ENCODE measurements at places on chromosomes 1 and 21.

DNA sequence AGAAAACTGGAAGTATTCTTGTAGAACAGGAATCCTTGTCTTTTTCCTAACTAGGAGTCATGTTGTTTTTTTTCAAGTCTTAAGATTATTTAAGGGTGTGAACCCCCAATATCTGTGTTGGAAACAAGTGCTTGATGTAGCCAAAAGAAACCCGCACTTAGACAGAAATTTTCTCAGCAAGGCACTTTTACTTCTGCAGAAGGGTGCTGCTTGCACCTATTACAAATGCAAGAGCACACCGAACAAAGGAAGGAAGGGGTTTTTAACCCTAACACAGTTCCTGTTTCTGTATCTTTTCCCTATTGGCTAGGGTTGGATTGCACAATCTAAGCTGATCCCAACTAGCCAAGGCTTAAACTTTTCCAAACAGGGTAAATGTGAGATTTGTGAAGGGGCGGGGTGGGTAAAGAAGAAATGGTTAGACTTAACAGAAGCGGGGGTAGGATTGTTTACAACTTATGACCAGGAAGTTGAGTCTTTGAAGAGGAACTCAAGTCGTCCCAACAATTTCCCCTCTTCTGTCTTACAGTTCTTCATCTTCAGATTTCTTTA lies 75.1 kb downstream of the ZFYVE9 start:
- DNase-seq, result no peak

- no peak for DNase-seq
Observed at GRCh38 chr1:32275424-32275823, 16.5 kb upstream of the HDAC1 start.

- DNase-seq, result no peak
Observed at GRCh38 chr1:18479454-18479853, 1.3 kb upstream of the KLHDC7A start.

GRCh38 chr1:88741413-88741812 lies 57.3 kb downstream of the PKN2 start:
- no peak for DNase-seq

- no peak for DNase-seq
Observed at GRCh38 chr1:115182012-115182715, 92.9 kb upstream of the TSPAN2 start.

- no peak for DNase-seq
Observed at GRCh38 chr1:208100906-208101305, 143.3 kb downstream of the PLXNA2 start.

- DNase-seq, result no peak
Observed at GRCh38 chr1:8409606-8410005, 91.7 kb downstream of the SLC45A1 start.
